ENCODE measurements at places on chromosomes 6 and 20. TPM values are rescaled to one million over a fixed set of nuclear protein-coding genes. Genes with fewer than 3 reads are reported as not detected.

Gene FYN
- 365 TPM for total RNA-seq

Gene SLC35F1
- total RNA-seq: 68.7 TPM

Gene ATP6V1G2
- total RNA-seq: 32.2 TPM

Gene LPIN3
- total RNA-seq: 3.1 TPM

Gene TNF
- total RNA-seq: not detected

Gene HTR1E
- 0.61 TPM for total RNA-seq

Gene CCM2L
- 3.8 TPM for total RNA-seq

Gene RRP36
- 71.2 TPM for total RNA-seq

Gene PNPLA1
- 0.20 TPM for total RNA-seq

Gene CDSN
- total RNA-seq: not detected

Gene GPX5
- total RNA-seq: not detected

Gene NUDT3
- total RNA-seq: 106 TPM

Gene ARHGAP18
- 18.6 TPM for total RNA-seq

Gene GATA5
- not detected for total RNA-seq

Gene DAAM2
- 79.5 TPM for total RNA-seq

Gene RPS6KA2
- total RNA-seq: 23.8 TPM

Gene UBD
- total RNA-seq: 0.50 TPM

Data from spinal cord (tissue), 10 donors.